ENCODE measurements at places on chromosomes 3 and 15.

- no peak for DNase-seq
Measured at GRCh38 chr15:101148166-101148880, 103.5 kb downstream of the CHSY1 start.

DNA sequence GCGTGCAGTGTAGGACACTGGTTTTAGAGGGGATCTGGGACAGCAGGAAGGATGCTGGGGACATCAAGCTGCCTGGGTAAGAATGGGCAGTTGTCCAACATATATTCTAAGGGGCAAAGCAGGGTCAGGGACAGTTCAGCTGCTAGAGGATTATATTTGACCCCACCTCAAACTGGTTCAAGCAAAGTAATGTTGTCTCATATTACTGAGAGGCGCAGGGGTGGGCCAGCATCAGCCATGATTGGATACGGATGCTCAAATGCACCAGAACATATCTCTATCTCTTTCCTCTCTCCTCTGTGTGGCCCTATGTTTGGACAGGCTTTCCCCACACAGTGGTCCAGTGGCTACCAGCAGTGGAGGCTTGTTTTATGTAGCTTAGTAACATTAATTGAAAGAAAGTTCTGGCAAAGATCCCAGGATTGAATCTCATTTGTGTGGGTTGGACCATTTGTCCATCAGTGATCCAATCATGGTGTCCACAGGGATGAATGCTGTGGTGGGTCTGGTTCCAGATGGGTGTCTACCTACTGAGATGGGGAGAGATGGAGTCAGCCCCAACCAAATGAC is 49.8 kb upstream of the RGMA start:
- DNase-seq: no peak

- no peak for DNase-seq
Measured at GRCh38 chr3:4241595-4242170, 61.5 kb upstream of the SETMAR start.

DNA sequence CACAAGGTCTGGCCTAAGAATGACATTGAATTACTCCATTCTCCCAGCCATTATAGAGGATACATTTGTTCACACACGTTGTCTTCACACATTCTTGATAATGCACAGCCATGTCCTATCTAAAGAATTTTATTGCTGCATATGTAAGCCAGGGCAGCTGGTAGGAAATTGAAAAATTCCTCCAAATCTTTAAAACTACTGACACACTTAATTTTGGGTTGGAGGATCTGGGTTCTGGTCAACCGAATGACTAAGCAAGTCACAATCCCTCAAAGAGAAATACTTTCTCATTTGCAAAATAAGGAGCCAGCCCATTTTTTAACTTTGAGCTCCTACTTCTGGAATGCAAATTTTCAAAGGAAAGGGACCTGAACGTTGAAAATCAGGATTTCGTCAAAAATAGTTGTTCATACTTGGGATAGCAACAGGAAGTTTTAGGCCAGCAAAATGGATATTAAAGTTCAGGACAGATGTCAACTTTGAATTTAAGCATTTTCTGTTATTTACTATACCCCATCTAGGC is 638.3 kb downstream of the NTRK3 start:
- no peak for DNase-seq

- DNase-seq: no peak
Measured at GRCh38 chr3:114839476-114839875, 307.6 kb downstream of the ZBTB20 start.

DNA sequence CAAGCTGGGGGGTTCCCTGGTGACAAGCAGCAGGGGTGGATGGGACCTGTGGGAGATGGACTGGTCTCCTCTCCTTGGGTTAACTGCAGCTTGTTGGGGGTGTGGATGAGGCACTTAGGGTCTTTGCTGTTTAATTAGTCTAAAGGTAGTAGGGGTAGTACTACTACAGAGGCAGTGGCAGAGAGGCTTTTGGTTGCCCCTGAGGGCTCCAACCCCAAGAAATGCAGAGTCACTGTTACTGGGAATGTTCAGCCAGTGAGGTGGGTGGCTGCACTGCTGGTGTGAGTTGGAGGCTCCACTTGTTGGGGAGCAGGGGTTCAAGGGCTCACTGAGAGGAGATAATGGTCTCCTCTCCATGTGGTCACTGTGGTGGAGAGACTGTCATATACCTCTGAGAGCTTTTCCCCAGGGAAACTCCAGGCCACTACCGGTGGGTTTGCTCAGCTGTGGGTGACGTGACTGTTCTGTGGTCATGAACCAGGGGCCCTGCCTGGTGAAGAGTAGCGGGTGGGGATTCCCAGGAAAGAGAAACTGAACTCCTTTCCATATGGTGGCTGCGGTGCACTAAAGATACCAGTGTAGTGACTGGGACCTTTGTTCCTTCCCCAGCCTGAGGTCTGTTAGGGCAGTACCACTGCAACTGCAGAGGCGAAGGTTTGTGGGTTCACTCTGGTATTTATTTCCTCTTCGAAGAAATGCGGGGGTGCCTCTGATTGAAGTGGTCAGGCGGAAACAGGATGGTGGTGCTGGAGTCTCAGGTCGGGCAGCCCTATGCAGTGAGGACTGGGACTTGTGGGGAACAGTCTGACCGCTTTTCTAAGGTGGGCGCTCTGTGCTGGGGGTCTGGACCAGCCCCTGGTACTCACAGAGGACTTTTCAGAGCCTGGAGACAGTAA is 68.9 kb upstream of the TNFSF10 start:
- DNase-seq: peak; percentile 41

DNA sequence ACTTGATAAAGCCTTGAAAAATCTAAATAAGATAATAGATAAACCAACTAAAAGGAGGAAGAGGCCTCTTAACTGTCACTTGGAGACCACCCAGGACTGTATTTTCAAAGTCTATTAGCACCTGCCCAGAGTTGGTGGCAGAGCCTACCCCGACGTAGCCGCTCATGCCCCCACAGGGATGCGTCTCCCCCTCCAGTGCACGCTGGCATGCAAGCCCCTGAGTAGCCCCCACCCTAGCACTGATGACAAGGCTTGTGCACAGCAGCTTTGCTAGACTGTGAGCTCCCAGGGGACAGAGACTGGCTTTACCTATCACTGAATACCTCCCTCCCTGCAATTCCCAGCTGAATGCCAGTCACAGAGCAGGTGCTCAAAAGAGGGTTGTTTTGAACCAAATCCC is 54.1 kb upstream of the HES1 start:
- no peak for DNase-seq
